ENCODE measurements at places on chromosomes 11 and 22.
A peak's percentile ranks its signal among the peaks of the same experiment; 100 is the strongest.

- DNase-seq: no peak
Observed at GRCh38 chr11:76419896-76420295, 24.9 kb upstream of the EMSY start.

DNA sequence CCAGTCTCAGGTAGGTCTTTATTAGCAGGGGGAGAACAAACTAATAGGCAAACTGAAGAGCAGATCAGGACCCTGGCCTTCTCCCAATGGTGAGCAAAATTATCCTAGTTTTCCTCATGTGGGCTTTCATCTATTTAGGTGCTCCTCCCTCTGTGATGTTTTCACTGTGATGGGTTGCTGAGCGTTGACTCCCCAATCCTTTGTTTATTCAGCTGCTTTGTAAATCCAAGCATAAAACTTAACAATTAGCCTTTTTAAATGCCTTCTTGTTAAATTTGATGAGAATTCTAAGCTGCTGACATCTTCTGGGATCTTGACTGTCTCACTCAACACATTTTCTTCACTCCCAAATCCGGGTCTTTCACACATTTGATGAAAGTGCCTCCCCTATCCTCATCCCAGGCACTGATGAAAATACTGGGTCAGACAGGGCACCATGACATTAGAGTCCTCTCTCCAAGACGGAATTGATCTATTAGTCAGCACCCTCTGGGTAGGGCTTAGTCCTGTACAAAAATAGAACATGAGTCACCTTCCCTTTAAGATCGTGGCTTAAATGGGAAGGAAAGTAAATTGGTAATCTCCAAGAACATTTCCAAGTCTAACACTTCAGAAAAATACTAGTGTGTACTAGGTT, 199.3 kb upstream of the ISX start:
- peak; percentile 0 for DNase-seq

- DNase-seq: no peak
Observed at GRCh38 chr11:110514967-110515366, 85.2 kb downstream of the FDX1 start.

DNA sequence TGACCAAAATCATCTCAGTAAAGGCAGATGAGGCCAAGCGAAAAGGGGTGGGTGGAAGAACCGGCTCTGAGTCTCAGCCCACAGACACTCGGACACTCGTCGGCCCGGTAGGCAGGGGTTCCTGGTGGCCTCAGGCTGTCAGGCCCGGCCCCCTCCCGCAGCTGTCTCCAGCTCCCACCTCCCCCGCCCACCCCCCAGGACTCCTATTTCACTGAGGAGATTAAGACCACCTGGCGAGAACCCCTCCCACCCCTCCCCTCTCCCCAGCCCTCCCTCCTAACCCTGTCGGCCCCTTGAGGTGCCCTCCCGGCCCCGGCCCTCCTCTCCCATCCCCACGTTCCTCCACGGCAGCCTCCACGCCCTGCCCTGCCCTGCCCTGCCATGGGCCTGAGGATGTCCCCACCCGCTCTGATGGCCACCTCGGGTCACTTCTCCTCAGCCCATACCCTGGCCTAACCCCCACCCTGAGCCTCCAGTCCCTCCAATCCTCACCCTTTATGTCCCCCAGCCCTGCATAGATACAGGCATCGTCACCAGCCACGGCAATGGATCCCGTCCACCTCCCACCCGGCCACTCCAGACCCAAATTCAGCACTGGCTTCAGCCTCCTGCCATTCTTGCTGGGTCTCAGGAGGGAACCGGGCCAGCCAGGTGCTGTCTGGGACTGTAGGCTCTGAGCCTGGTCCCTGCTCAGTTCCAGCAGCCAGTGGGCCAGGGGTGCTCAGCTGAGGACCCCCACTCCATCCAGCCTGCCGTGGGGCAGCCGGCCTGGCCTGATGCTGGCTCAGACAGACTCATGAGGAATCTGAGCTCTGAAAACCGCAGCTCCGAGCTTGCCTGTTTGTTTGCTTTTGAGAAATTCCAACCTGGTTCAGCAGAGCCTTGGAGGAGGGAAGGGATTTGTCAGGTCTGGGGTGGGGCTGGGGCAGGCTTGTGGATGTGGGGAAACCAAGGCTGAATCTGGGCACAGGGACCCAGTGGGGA, 9.8 kb upstream of the TBX1 start:
- DNase-seq: peak; percentile 36

DNA sequence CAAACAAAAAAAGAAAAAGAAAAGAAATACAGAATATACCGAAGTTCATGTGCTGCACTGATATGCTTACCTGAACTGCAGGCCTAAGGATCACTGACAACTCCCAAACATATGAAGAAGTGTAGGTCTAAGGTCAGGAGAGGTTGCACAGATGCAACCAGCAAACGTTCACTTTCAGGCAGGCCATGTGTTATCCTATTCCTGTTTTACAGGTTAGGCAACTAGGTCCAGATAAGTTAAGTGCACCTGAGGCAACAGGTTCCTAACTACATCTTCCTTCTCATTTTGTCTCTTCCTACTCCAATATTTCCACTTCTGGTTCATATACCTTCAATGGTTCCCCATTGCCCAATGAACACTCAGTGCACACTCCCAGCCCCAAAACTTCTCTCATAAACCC, 15.1 kb downstream of the PI4KA start:
- DNase-seq: no peak

DNA sequence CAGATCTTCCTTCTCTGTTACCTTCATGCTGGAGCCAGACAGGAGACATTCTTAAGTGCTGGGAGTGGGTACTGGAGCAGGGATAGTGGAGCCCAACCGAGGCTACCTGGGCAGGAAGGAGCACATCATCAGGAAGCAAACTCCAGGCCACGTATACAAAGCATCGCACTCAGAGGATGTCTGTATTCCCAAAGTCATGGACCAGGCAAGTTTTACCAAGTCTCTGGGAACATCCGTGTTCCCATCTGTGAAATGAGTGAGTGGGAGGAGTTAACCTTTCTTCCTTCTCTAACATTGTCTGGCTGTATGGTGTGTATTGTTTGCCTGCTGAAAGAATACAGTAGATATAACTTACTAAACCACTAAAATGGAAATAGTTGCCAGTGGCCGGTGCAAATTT, 175.0 kb upstream of the TMEM45B start:
- no peak for DNase-seq

- DNase-seq: no peak
Observed at GRCh38 chr22:38270091-38270992, 2.5 kb downstream of the TMEM184B start.

DNA sequence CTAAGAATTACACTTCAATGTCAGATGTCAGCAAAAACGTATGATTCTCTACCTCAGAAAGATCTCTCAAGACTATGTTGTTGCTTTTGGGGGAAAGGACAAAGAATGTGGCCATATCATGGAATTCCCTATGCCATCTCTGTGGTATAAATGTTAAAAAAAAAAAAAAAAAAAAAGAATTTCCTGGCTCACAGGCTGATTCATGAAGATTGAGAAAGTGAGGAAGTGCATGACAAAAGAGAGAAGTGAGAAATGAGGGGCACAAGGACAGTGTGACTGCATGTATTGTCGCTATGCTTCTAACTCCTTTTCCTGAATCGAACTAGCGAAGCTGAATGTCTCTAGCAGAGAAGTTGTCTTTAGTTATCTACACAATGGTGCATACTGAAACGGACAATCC, 80.6 kb upstream of the CARD18 start:
- DNase-seq: no peak

- no peak for DNase-seq
Observed at GRCh38 chr11:45156201-45156600, 9.8 kb downstream of the PRDM11 start.

DNA sequence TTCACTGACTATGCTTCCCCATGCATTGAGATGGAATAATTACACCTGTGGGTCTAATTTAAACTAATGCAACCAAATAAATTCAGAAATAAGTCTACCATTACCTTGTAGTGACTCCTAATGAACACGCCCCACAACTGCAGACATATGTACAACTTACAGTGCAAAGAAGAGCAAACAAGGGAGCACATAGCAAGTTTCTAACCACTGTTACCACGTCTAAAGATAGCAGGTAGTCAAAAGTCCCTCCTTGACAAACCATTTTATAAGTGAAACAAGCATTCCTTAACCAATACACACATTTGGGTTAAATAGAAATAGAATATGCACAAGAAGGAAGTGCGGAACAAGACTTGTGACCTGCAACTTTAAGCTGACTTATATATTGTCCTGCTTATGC, 20.6 kb downstream of the PHF21A start:
- DNase-seq: no peak

DNA sequence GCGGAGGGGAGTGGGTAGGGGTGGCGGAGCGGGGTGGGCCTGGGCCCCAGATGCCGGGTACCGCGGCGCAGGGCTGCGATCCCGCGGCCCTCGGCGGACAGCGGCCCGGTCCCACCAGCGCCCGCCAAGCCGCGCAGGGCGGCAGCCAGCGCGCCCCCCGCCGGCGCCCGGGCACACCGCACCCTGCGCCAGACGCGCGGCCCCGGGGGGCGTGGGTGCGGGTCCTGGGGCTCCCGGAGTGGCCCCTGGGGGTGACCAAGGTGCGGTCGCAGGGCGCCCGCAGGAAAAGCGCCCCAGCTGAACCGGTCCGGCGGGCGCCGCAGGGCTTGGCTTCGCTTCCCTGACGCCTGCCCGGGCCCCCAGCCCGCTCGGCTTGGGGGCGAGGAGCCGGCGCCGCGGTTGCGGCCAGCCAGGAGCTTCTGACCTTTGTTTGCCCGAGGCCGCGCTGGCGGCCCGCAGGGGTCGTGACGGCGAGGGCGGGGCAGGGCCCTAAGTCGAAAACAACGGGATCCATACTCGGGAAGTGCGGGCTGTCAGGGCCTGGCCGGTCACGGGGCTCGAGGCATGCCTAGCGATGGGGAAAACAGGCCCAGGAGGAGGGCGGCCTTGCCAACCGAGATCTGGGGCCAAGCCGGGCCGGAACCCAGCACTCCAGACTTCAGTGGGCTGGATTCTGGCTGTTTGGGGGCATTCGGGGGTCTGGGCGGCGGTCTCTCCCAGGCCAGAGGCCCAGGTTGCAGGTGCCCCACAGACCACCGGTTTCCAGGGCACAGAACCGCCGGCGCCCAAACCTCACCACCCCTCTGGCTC, 581 bp upstream of the AP5B1 start:
- no peak for DNase-seq

- DNase-seq: no peak
Observed at GRCh38 chr22:49734390-49734789, 93.3 kb downstream of the BRD1 start.

All from HFFc6 (cell line).